ENCODE measurements at places on chromosomes 6 and 20. TPM values are rescaled to one million over a fixed set of nuclear protein-coding genes. Genes with fewer than 3 reads are reported as not detected.

Gene DNAH8
- not detected for total RNA-seq

- no peak for DNase-seq
These were observed 94.2 kb downstream of the FAM50B start for GRCh38 chr6:3943331-3943765.

GRCh38 chr6:19083801-19084200, 696.7 kb downstream of the RNF144B start:
- DNase-seq, result no peak

GRCh38 chr6:52577022-52577777, at the start of gene TRAM2:
Gene TRAM2 (minus strand): TSS chr6:52577060. CDS start chr6:52576915, 145 bp downstream.
- DNase-seq, result peak; percentile 92

DNA sequence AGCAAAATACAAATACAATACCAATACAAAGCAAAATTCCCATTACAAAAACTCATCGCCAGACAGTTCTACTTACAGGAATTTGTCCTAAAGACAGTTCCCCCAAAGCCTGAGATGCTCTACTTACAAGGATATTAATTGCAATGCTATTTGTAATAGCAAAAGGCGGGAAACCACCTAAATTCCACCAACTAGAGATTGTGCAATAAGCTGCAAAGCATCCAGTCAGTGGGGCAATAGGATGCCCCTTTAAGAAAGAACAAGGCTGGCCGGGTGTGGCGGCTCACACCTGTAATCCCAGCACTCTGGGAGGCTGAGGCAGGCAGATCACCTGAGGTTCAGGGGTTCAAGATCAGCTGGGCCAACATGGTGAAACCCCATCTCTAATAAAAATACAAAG, 39.1 kb downstream of the FAM209B start:
- no peak for DNase-seq

Gene TRAPPC3L
- not detected for total RNA-seq

GRCh38 chr6:137316626-137317025, 97.4 kb upstream of the IFNGR1 start:
- no peak for DNase-seq

DNA sequence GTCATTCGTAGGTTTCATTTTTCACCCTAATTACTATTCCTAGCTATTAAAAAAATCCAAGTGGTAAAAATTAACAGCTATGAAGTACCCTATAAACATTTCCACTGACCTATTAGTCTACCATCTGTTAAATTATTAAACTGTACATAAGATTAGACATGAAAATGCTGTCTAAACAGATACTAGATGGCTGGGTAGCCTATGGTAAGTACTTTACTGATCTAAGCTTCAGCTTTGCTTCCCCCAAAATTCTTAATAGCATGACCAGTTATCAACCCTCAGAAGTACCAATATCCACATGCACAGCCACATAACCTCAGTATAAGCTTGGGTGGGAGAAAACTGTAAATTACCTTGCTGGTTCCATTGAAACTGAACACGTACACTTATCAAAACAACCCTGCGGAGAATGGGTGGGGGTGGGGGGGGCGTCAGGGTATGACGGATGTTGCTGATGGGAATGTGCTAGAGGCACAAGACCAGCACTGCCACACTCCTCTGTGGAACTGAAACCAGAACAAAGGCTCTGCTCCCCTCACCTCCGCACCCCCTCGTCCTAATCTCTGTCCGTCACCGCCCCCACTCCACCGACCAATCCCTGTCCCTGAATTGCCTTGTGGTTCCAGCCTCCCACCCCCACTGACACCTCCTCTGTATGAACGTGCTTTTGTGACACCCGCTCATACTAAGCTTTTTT, 45.3 kb downstream of the B4GALT5 start:
- DNase-seq, result no peak

GRCh38 chr6:19444041-19444440, 393.1 kb upstream of the ID4 start:
- no peak for DNase-seq

Gene ECT2L
- not detected for total RNA-seq

GRCh38 chr6:151430886-151431285, 21.0 kb downstream of the RMND1 start:
- DNase-seq, result no peak

DNA sequence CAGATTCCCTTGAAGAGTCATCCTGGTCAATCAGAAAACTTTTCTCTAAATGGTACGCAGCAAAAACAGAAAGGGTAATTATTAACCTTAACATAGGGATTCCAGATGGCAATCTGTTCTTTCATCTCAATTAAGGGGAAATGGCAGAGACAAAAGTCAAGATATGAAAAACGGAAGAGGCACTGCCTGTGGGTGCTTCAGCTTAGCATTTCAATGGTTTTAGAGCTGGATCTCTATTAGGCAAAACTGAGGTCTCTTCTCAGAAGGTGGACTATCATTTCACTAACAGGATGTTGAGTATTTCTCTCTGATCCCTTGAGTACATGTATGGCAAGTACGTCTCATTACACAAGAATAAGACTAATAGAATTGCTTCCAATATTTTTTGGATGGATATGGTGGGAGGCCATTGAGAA, 296.9 kb downstream of the HIVEP2 start:
- DNase-seq, result no peak

GRCh38 chr6:119284861-119285521, 64.6 kb downstream of the MAN1A1 start:
- DNase-seq, result no peak

- DNase-seq, result no peak
These were observed 7.5 kb upstream of the FOXC1 start for GRCh38 chr6:1602049-1602713.

Gene CENPW
- total RNA-seq, result 4.3 TPM

DNA sequence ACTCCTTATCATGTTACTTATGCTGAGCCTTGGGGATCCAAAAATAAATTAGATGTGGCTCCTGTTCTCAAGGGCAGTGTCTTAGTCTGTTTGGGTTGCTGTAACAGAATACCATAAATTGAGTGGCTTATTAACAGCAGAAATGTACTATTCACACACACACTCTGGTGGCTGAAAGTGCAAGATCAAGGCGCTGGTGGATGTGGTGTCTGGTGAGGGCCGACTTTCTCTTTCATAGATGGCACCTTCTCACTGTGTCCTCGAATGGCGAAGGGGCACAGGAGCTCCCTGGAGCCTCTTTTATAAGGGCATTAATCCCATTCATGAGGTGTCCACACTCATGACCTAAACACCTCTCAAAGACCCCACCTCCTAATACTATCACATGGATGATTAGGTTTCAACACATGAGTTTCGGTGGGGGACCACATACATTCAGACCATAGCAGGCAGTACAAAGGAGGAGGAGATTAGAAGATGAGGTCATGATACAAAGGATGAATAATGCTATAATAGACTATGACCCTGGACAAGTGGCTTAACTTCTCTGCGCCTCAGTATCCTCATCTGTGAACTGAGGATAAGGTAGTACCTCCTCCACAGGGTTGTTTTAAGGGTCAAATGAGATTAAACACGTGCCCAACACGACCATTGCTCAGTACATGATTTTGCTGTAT, 34.1 kb downstream of the RPP40 start:
- no peak for DNase-seq

- DNase-seq, result no peak
These were observed 1260.8 kb upstream of the GJE1 start for GRCh38 chr6:140871911-140872310.

GRCh38 chr20:38804221-38804620, 1.3 kb upstream of the PPP1R16B start:
- DNase-seq, result no peak

DNA sequence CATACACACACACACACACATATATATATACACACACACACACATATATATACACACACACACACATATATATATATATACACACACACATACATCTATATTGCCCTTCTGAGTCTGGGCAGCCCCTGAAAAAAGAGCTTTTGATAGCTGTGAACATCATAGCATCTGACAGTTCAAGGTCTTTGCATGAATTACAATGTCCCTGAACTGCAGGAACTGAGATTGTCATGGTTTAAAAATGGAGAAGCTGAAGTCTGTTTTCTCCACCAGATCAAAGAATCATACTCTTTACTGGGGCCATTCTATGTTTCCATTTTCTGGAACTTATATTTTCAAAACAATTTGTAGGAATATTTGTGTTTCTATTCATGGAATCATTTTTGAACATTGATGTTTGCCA, 189.8 kb downstream of the ZDHHC14 start:
- DNase-seq, result no peak

GRCh38 chr6:35183935-35184334, 29.8 kb upstream of the SCUBE3 start:
- no peak for DNase-seq

- DNase-seq, result no peak
These were observed 24.7 kb downstream of the ZSCAN31 start for GRCh38 chr6:28311139-28311823.

Gene MUC22
- total RNA-seq, result not detected

- no peak for DNase-seq
These were observed 28.3 kb upstream of the NHSL1 start for GRCh38 chr6:138527411-138528088.

GRCh38 chr6:117559299-117559698, 43.0 kb downstream of the GOPC start:
- DNase-seq, result no peak

GRCh38 chr6:135535989-135536414, 38.5 kb upstream of the AHI1 start:
- no peak for DNase-seq

DNA sequence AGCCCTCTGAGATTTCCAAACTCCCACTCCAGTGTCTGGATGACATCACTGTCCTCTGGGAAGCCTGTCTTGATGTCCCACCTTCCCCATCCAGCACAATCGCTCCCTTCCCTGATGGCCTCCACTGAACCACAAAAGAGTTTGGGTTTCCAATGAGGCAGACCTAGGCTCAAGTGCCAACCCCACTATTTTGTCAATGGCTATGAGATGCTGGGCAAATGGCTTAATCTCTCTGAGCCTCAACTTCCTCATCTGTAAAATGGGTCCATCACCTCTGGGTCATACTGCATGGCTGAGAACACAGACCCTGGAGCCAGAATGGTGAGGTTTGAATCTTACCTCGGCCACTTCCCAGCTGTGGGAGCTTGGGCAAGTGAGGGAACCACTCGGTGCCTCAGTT, 11.7 kb downstream of the SLC13A3 start:
- no peak for DNase-seq

DNA sequence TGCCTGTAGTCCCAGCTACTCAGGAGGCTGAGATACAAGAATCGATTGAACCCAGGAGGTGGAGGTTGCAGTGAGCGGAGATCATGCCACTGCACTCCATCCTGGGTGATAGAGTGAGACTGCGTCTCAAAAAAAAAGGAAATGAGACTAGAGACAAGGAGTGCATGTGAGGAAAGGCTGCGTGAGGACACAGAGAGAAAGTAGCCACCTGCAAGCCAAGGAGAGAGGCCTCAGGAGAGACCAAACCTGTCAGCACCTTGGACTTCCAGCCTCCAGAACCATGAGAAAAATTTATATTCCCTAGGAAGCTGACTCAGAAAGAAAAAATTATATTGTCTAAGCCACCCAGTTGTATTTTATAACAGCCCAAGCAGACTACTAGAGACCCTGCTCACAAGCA, 7.4 kb upstream of the BEND3 start:
- DNase-seq, result no peak
